Astrocyte (in vitro differentiated cells and primary cell): ENCODE measurements at places on chromosomes 2 and 18.

DNA sequence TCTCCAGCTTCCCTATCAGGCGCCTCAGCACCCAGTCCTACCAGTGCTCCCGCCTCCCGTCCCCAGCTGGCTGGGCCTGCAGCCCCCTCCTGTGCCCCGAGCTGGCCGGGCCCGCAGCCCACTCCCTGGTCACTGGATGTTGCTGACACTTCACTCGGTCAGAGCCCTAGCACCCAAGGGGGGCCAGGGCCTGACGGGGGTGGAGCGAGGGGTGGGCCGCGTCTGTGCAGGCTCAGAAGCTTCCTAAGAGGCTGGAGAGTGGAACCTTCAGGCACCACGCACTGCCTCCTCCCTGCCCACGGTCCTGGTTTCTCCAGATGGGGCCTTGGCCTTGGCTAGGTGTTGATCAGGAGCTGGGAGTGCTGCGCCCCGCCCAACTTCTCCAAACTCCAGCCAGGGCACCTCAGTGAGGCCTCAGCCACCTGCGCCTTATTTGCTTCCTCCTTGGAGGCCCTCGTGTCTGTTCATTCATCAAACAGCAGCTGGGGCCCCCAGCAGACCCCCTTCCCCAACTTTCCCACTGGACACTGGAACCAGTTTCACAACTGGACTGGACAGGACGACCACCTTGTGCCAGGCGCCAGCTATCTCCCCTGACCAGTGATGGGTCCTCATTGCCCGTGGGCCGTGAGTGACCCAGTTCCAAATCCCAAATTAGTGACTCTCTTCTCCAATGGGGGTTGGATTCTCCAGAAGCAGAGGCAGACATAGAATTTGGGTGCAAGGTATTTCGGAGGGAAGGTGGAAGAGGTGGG lies 16.7 kb downstream of the CAPN10 start:
- no peak for DNase-seq

GRCh38 chr2:214816008-214816533 lies 6.6 kb upstream of the BARD1 start:
- DNase-seq, result no peak

DNA sequence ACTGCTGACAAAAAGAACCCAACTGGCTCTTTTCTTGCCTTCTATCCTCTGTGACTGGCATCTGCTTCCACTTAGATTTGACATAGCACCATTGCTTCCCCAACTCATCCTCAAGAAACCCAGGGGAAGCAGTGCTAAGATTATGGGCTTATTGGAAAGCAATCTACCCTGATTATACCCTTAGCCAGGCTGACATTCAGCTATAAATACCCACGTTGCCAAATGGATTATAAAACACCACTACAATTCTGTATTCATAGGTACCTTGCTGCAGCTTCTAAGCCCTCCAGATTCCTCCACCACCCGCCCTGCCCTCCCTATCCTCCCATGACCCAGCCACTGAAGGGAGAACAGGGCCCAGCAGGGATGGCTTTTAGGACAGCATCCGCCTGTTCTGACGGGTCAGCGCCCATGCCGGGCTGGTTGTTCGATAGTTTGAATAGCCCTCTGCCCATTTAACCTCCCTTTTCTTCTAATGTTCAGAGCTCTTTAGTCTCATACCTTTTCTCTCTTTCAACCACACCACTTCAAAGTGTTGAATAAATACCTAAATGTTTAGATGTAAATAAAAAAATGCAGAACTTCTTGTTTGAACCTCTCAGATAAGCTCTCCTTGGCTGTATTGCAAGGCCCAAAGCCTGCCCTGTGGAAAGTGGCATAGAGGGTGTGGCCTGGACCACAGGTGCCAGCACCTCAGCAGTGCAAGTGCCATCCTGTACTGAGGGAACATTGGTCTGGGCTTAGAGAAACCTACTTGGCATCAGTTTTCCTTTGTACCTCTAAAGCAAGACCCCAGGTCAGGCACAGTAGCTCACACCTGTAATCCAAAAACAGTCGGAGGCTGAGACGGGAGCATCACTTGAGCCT lies 86.6 kb upstream of the RGPD5 start:
- no peak for DNase-seq

GRCh38 chr2:237022533-237022932 lies 63.2 kb upstream of the COPS8 start:
- no peak for DNase-seq
